D341Med (cell line): ENCODE measurements at places on chromosomes 12 and 14.
A peak's percentile ranks its signal among the peaks of the same experiment; 100 is the strongest.

GRCh38 chr12:18998343-18999261 lies 130.9 kb upstream of the PLEKHA5 start:
- no peak for DNase-seq

- DNase-seq: peak; percentile 63
Observed at GRCh38 chr12:74317078-74317601, 220.5 kb upstream of the ATXN7L3B start.

- DNase-seq: no peak
Observed at GRCh38 chr12:112713471-112713870, 78.1 kb upstream of the RPH3A start.

DNA sequence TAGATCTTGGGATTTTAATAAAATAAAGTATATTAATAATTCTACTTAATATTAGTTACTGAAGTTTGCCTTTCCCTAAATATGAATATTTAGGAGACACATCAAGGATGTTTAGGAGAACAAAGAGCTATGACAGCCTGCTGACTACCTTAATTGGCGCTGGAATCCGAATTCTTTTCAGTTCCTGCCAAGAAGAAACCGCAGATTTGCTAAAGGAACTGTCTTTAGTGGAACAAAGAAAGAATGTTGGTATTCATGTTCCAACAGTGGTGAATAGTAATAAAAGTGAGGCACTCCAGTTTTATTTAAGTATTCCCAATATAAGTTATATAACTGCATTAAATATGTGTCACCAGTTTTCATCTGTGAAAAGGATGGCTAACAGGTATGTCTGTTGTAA lies 54.5 kb downstream of the MIS18BP1 start:
- DNase-seq: no peak

DNA sequence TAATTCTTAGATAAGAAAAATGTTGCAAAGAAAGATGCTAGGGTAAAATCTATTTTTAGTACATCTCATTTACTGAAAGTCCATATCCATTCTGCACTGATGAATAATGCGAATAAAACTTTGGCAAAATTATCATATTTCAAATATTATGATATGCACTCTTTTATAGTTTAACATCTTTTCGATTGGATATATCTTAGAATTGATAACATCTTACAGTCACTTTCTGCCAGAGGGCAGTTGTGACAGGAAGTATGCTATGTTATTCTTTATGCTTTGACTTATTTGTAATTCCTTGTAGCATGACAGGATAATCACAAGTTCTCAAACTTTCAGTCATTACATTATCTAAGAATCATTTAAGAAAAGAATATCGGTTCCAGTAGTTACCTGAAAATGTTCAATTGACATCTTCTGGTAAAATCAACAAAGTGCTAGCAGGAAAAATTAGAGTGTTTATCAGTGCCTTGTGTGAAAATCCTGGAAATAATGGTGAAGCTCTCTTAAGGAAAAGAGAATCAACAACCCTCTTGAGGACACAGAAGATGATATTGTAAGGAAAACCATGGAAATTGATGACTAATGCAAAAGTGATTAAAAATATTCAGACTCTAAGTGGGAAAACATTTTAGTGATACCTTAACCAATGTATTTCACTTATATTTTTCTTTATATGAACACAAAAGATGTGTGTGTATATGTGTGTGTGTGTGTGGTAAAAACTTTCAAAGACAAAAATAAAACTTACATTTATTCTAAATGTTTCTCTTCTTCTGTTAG lies 95.5 kb downstream of the SLC6A15 start:
- no peak for DNase-seq

DNA sequence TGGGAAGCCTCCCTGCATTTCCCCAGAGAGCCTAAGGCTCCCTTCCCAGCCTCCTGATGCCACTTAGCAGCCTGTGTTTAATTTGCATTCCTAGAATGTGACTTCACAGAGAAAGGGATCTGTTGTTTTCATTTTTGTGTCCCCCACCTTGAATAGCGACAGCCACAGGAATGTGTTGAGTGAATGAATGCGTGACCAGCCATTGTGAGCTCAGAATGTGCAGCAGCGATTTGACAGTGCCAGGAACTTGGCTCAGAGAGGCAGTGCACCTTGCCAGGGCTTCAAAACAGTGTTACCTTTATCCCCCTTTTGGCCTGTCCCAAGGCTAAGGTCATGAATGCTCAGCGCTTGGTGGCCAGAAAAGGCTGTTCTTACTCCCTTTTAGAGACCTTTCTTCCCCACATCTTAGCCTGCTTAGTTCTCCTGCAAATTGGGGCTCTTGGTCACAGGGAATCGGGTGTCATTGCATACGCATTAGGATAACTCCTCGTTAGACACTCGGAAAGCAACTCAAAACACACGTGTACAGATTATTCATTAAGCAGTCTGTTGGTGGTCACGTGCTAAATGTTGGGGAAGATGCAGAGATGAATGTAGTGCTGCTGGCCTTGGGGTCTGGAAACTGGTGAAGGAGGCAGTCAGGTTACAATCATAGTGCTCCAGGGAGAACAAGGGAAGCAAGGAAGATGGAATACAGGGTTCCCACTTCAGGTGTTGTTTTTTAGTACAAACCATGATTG lies 9.8 kb downstream of the NTF3 start:
- DNase-seq: no peak

GRCh38 chr14:71629765-71630492 lies 302.3 kb upstream of the RGS6 start:
- DNase-seq: no peak

GRCh38 chr12:124301084-124301654 lies 6.3 kb downstream of the RFLNA start:
- no peak for DNase-seq

DNA sequence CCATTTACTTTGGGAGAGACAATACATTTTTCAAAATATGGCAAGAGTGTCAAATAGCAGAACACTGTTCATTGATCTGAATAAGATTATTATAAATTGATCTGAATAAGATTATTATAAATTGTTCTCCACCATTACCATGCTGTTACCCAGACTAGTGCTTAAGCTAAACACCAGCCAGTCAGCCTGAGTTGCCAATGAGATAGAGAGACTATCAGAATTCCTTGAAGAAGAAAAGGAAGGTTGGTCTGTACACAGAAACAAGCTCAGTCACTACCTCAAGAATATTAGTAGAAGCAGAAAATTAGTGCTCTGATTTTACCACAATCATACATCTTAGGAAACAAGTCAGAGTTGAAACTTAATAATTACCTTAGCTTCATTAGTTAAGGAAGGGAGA lies 469.8 kb downstream of the FOXG1 start:
- DNase-seq: no peak

DNA sequence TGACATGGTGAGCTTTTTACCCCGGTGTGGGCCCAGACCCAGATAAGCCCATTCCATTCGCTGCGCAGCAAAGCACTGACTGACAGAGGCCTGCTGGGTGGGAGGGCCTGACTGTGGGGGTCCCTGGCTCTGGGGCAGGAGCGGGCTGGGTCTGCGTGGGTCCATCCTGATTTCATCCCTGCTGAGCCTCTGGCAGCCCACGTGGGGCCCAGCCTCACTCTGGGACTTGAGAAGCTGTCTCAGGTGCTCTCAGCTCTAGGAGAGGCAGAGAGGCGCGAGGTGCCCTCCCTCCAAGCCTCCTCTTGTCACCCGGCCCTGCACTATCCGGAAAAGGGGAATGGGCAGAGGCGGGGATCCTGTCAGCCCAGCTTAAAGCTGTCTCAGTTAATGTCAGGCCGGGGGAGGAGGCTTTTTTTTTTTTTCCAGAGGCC lies 927 bp downstream of the ABCB9 start:
- DNase-seq: no peak

DNA sequence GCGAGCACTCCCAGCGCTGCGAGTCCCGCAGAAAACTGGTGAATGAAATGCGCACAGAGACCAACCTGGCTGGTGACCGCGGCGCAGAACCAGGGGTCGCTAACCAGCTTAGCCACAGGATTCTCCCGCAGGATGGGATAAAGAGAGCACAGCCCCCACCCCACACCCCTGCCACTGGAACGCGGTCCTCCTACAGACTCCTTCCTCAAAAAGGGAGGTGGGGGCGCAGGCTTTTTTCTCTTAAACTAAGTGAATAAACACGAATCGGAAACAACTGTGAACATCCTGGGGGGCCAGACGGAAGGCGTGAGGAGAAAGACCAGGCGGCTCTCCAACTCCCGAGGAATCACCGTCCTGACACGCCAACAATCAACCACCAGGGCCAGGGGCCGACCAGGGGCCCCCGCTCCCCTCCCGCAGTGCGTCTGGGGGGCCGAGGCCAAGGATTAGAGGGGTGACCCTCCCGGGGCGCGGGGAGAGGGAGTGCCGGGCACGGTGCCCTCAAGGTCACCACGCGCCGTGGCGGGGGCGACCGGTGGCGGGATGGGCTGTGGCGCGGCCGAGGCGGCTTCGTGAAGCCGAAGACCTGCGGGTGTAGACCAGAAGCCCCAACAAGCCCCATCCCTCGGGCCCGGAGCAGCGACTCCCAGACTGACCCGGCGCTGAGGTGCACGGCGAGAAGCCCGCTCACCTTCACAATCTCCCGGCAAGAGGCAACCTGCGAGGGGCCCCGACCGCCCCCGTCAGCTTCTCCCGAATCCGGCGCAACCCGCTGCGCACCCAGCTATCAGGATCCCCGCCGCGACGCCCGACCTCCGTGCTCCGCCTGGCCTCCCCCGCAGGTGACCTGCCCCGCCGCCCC lies 704 bp downstream of the ATP2B1 start:
- peak; percentile 62 for DNase-seq

DNA sequence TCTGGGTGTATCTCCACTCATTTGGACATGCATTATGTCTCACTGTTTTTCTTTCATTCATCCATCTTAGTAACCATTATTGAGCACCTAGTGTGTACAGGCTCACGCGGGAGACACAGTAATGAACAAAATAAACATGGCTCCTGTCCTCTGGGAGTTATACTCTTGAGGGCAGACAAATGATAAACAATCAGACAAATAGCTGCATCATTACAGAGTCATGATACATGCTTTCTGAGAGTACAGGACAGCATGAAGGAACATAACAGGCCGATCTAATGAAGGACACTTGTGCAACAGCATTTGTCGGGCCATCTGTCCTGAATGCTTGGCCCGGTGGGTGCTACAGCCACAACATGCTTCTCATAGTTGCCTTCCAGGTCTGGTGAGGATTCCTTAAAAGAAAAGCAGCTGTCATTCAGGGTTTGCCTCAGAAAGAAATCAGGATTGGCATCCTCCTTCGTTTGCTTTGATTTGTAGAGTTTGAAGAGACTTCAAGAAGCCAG lies 77.2 kb upstream of the EGLN3 start:
- no peak for DNase-seq

- no peak for DNase-seq
Observed at GRCh38 chr12:1608713-1609119, 14.3 kb upstream of the FBXL14 start.

- no peak for DNase-seq
Observed at GRCh38 chr12:104258476-104259067, 43.0 kb downstream of the TXNRD1 start.

- no peak for DNase-seq
Observed at GRCh38 chr12:19833775-19834501, 394.6 kb downstream of the AEBP2 start.

DNA sequence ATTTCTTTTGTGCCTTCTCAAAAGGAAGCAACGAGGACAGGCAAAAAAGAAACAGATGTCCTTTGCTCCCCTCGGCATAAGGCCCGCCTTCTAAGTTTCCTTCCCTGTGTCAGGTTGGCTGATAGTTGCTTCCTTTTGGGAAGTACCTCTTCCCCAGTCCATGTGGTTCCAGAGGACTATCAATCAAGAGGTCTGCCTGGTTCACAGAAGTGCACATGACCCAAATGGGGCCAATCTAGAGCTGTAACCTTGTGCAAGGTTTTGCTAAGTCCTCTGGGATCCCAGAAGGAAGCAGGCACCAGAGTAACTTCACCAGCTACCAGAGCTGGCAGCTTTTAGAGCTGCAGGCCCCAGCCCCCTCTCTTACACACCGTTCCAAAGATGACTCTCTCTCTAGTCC lies 42.6 kb downstream of the TMEM63C start:
- DNase-seq: no peak

DNA sequence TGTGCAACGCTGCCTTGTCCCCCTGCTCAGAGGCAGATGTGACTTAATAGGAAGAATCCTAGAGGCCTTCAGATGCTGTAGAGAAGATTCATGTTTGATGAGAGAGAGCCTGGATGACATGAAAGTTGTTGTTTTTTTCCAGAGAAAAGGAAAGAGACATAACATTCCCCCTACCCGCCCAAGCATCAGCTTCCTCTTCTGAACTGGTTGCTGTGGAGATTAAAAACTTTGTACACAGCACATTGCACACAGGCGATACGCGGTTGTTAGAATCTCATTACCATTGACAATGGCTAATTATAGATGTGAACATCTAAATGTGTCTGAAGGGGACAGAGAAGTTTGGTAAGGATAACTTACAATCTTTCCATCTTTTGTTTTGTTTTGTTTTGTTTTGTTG lies 13.6 kb upstream of the ETFBKMT start:
- no peak for DNase-seq

DNA sequence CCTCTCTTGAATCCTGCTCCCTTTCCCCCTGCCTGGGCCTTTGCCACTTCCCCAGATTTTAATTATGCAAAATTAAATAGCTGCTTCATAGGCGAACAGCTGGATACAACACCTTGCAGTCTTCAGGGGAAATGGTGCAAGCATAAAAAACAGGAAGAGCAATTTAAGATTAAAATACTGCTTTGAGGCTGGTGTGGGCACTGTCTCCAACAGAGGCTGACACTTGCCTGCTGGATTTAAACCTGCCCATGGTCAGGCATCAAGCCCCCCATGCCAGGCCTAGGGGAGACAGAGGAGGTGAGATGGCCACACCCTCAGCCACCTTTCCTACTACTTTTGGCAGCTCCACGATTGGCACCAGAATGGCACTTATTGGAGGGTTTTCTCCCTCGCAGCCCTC lies 110.1 kb upstream of the DIO3 start:
- no peak for DNase-seq

- DNase-seq: no peak
Observed at GRCh38 chr12:42585841-42586216, 3.7 kb downstream of the PRICKLE1 start.

DNA sequence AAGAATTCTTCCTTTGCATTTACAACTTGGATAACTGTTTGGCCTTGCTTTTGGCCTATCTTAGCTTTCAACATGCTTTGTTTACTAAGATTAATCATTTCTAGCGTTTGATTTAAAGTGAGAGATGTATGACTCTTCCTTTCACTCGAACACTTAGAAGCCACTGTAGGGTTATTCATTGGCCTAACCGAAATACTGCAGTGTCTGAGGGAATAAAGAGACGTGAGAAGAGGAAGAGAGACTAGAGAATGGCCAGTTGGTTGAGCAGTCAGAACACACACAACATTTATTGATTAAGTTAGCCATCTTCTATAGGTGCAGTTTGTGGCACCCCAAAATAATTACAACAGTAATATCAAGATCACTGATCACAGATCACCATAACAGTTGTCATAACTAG lies 62.3 kb upstream of the CCDC175 start:
- no peak for DNase-seq

DNA sequence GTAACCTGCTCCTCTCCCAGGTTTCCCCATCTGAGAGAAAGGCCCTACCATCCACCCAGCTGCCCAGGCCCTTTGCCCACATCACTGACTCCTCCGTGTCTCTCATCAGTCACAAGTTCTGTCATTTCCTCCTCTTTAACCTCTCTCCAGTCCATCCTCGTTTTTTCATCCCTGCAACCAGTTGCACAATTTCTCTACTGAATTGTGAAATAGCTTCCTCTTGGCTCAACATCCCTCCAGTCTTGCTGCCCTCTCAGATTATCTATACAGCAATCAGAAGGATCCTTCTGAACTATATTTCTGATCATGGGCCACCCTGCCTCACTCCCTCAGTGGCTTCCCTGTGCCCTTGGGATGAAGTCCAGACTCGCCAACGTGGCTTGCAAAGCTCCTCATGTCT lies 6.8 kb downstream of the FAM161B start:
- no peak for DNase-seq
